ENCODE measurements at places on chromosomes 6 and 20.
A peak's percentile ranks its signal among the peaks of the same experiment; 100 is the strongest.

- no peak for DNase-seq
These were observed 458.4 kb downstream of the GRIK2 start for GRCh38 chr6:101851911-101852310.

GRCh38 chr6:109308018-109308492 is 74.2 kb downstream of the CD164 start:
- DNase-seq, result peak; percentile 2

DNA sequence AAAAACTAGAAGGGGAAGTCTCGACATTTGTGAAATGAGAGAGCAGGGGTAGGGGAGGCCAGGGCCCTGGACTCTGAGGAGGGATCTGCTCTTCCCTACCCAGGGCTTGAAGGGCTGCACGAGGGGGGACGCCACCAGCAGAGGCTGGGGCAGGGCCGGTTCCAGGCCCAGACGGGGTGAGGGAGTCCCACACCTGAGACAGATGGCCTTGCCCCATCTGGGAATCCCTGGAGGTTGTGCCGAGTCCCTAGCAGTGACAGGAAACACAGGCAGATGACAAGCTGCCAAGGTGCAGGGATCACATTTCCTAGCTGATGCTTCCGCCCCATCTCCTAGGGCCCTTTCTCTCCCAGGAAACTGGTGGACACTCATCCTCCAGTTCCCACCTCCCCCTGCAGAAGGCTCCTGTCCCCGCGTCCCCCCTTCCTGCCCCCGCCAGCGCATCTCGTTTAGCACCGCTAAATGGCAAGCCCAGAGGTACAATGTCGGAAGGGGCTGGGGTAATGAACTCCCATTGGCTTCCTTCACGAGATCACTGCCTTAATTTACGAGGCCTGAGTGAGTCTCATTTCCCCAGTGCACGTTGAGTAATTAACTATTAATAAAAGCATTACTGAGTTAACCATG is 35.2 kb upstream of the CDH22 start:
- DNase-seq, result no peak

- no peak for DNase-seq
These were observed 196.3 kb upstream of the SUPT3H start for GRCh38 chr6:45574014-45574461.

GRCh38 chr20:63427724-63428330 is 44.6 kb downstream of the KCNQ2 start:
- no peak for DNase-seq

- no peak for DNase-seq
These were observed 195.5 kb downstream of the JARID2 start for GRCh38 chr6:15441215-15441868.

DNA sequence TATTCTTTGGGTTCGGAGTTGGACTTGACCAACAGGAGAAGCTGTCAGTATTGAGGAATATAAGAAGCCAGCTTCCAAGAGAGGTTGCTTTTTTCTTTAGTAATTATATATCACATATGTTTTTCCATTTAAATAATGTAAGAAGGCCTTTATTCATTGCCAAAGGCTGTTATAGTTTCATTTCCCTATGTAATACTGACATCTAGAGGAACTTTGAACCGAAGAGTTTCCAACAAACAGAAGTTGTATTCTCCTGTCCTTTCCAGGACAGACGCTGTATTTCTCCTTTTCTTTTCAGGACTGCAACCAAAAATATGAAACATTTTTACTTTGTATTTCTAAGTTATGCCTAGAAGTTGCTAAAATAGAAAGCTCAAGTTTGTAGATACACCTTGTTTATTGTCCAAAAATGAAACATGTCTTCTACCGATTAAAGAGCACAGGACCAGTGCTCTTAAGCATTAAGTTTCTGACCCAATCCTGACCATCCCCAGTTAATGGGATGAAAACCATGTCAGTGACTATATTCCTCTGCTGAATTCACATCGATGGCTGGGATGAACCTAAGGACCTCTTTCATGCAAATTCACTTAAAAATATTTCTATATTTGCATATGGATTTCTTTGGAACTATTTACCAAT is 55.1 kb downstream of the MYLK4 start:
- no peak for DNase-seq

- no peak for DNase-seq
These were observed 27.7 kb upstream of the FBXL4 start for GRCh38 chr6:98975421-98975820.

DNA sequence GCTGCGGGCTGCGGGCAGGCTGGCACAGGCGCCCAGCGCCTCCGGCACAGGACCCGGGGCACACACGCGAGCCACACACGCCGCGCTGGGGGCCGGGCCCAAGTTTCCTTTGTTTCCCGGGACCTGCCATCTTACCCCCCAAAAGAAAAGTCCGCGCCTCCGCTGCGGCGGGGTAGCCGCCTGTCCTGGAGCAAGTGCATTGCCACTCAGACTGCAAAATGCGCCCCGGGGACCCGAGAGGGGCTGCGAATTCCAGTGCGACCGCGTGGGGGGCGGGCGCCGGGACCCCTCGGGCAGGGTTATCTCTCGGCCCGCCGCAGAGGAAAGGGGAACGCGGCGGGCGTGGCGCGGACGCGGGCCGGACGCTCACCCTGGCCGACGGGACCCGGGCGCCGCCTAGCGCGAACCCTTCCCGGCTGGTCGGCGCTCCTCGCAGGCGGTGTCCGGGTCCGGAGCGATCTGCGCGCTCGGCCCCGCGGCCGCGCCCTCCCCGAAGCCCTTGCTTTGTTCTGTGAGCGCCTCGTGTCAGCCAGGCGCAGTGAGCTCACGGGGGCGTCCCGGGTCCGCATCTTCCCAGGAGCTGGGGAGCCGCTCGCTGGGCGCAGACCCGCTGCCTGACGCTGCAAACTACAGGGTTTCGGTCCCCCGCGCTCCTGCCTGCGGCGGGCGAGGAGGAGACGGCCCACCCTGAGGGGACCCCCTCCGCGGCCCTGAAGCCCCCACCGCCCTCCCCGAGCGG is 639 bp upstream of the CD24 start:
- no peak for DNase-seq

GRCh38 chr6:118668761-118669385 is 17.5 kb upstream of the CEP85L start:
- no peak for DNase-seq

GRCh38 chr6:122308074-122308473 is 91.4 kb upstream of the HSF2 start:
- no peak for DNase-seq

- DNase-seq, result no peak
These were observed 90.7 kb downstream of the PLG start for GRCh38 chr6:160792708-160793107.

DNA sequence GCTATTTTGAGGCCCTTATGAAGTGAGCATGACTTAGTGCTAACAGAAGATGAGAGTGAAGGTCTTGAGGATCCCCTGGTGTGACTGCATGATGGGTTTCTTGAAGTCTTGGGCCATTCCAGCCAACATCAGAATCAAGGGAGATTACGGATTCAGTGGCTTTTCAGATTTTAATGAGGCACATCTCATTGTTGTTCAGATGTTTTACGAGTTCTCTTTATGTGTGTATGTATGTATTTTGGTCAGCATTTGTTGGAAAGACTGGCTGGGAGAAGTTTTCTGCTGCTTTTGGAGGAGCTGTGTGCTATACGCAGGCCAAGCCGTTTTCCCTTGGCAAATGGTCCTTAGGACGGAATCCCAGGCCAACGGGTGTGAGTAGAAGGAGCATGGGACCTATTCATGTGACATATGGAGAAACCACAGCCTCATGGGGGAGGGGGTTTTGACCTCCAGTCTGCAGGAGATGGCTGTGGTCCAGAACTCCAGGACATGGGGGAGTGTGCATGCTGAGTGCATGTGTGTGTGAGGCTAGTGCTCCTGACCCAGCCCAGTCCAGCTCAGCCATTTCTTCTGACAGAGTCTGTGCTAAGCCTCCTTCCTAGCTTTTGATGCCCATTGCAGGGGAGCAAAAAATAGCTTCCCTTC is 35.3 kb downstream of the CHMP4B start:
- DNase-seq, result no peak

DNA sequence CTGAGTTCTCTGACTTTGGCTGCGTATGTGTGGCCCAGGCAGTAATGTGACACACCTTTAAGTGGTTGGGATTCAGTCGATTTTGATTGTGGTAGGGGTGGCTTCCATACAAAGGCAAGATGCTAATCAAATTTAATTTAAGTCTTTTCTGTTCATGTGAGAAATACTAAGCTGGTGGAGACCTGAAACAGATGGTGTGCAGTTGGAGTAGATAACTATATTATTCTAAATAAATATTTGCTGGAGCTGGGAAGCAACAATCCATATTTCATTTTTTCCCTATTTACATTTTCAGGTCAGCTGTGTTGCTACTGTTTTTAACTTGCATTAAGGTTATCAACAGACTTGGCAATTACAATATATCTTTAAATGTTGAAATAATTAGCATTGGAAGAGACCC is 67.4 kb upstream of the C20orf144 start:
- DNase-seq, result no peak

GRCh38 chr6:109762166-109762565 is 71.1 kb downstream of the FIG4 start:
- no peak for DNase-seq

- DNase-seq, result no peak
These were observed 26.9 kb downstream of the TFAP2B start for GRCh38 chr6:50845499-50846143.

DNA sequence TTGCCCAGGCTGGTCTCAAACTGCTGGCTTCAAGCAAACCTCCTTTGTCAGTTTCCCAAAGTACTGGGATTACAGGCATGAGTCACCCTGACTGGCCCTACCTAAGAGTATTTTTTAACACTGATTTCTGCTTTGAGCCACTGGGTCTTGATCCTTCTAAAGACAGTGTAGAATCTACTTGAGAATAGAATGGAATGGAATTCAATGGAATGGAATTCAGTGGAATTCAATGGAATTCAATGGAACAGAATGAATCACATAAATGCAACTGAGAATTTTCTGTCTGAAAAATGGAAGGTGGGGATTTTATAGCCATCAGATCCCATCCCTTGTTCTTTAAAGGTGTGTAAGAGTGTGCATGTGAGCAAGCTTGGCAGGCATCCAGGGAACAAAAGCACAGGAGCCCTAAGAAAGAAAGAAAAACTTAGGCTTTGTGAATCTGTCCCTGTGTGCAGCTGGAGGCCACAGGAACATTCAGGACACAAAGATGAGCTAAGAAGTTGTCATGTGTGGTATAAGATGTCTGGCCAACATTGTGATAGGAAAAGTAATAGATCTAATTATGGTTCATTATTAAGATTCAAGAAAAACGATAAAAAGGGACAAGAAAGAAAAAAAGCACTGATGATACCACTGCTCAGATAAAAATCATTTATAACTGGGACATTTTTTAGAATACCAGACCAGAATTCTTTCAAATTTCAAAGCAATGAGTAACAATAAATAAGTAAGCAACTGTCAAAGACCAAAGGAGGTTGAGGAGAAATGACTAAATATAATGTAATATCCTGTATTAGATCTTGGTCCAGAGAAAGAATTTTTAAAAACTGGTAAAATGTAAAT is 681.0 kb upstream of the GJE1 start:
- DNase-seq, result no peak

DNA sequence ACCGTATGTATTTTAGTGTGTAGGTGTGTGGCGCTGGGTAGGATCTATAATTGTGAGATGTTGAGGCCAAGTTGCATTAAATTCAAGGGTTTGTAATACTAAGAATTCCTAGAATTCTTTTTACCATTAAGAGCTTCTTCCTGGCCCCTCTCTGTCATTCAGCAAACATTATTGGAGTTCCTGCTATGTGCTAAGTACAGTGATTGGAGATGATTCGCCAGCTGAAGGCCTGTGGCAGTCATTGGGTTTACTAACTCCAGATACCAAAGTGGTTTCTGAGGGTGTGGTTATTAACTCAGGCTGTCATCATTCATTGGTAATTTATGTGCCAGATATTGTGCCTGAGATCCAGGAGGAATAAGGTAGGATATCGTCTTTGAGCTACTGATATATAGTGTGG is 167.1 kb downstream of the LAMA2 start:
- DNase-seq, result no peak

- no peak for DNase-seq
These were observed 119.1 kb upstream of the PDE10A start for GRCh38 chr6:165782134-165782533.

DNA sequence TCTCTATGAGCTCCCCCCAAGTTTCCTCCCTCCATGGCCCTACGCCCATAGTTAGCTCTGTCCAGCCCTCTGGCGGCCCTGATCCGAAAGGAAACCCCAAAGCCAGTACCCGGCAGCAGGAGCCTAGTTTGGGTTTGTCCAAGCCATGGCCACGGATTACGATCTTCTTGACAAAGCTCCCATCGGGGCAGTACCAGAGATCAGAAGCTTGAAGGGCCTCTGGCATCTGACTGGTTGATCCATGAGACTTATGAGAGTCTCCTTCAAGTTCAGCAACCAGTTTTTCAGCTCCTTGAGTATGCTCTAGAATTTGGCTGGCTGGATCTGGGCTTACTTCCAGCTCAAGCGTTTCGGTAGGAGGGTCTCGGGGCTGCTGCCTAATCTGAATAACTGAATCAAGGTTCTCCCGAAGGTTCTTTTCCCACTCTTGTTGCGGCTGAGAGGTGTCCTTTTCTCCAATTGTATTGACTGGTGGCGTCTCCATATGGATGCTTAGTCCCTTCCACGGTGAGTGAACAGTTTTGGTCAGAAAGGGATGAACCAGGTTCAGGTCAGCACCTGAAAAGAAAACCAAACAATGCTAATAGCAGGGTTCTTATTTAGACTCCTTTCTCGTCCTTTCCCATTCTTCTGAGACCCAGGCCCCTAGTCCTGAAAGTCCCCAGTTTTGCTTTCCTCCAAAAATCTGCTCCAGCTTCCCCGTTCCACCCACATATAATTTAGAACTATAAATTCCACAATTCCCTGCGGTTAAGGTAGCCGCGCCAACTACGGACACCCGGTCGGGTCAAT is 595 bp downstream of the FKBPL start:
- no peak for DNase-seq

DNA sequence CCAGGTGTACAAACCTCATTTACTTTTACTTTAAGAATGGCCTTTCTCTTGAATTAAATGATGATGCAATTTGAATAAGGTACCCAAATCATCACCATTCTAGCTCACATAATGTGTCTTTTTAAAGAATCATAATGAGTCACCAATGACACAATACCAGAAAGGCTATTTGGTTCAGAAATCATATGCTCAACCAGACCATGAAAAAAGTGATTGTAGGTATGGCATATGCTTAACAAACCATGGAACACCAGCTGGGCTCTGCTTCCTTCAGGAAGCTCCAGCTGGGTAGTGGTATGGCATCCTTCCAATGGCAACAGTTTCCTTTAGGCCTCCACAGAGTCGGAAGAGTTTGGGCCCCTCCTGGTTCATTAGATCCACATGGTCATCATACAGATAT is 128.2 kb downstream of the FRK start:
- DNase-seq, result no peak

All from stimulated activated CD8-positive, alpha-beta memory T cell treated with anti-CD3 and anti-CD28 coated beads, Interleukin-15, amount 100 ng/mL, for 1 hour (primary cell).